ENCODE measurements at places on chromosomes 6 and 20.

DNA sequence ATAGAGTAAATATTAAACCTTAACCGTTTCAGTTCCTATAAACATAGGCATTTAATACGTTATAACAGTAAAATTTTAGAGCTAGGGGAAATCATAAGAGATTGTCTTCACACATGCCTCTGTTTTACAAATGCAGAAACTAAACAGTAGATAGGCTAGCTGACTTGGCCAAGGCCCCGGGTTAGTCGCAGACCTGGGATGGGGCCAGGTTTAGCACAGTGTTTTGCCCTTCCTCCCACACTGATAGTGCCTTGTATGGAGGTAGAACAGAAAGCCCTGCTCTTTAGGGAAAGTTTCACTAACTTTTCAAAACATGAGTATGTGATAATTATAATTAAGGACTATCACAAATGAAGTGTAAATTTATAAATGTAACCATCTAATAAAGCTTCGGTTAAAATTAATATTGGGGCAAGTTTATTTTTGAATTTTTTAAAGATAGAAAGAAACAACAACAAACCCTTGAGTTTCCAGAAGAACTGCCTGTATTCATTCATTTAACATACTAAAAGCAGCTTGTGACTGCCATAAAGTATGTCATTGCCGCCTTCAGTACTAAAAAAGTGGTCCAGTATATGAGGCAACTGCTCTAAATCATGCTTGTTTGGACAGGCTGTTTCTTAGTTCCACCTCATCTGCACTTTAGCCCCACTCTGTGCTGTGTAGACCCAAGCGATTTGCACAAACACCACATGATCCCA lies 62.5 kb upstream of the LOC128125822 start:
- DNase-seq: no peak

DNA sequence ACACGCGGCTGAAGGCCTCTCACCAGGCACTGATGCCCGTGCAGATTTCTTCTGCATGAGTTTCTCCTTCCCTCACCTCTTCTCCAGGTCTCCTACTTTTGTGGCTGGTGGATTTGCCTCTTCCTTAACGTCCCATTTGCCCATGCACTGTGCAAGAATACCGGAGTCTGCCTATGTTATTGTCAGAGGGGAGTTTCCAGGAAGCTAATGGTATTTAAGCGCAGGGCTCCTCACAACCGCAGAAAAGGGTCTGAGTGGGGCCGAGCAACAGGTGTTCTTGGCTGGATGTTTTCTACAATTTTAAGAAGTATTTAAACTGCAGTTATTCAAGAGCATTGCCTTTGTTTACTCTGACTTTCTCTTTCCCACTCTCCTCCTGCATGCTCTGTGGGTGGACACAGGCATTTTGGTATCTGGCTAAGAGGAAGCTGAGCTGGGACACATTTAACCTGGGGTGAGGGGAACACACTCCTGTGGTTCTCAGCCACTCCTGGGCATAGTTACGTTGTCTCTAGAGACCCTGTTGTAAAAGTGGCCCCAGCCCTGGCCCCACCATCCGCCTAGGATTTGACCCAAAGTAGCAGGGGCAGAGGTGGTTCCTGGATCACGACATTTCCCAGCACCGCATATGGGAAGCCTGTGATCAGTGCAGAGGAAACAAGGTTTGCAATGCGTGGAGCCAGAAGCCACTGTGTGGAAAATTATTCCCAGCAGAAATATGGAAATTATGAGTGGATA lies 34.4 kb downstream of the GGTLC1 start:
- no peak for DNase-seq

GRCh38 chr6:21033575-21034026 lies 499.3 kb downstream of the CDKAL1 start:
- DNase-seq: no peak

GRCh38 chr6:162798546-162799266 lies 70.9 kb downstream of the PACRG start:
- DNase-seq: no peak

DNA sequence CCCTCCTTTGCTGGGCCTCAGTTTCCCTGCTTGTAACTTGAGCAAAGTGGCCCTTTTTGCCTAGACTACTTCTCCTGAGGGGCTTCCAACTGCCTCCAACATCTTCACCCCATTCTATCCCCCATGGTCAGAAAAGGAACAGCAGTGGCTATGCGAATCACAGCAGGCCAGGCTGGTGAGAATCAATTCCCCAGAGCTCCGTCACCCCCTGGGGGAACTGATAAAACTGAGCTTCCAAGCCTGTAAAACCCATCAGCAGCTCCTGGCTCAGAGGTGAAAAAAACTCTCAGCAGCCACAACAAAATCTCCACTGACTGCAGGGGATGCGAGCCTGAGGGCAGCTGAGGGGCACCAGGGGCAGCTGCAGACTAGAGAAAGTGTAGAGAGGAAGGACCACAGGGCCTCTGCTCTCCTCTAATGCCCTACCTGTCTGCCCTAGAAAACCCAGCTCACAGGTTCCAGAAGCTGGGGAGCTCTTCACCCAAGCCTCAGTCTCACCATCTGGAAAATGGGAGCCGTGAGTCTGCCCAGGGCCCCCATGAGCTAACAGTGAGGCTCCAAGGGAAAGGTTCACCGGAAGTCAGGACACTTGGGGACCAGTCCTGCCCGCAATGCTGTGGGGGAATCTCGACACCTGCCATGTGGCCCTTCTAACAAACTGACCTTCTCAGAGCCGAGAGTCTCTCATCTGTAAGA lies 120.6 kb downstream of the GRM4 start:
- no peak for DNase-seq

DNA sequence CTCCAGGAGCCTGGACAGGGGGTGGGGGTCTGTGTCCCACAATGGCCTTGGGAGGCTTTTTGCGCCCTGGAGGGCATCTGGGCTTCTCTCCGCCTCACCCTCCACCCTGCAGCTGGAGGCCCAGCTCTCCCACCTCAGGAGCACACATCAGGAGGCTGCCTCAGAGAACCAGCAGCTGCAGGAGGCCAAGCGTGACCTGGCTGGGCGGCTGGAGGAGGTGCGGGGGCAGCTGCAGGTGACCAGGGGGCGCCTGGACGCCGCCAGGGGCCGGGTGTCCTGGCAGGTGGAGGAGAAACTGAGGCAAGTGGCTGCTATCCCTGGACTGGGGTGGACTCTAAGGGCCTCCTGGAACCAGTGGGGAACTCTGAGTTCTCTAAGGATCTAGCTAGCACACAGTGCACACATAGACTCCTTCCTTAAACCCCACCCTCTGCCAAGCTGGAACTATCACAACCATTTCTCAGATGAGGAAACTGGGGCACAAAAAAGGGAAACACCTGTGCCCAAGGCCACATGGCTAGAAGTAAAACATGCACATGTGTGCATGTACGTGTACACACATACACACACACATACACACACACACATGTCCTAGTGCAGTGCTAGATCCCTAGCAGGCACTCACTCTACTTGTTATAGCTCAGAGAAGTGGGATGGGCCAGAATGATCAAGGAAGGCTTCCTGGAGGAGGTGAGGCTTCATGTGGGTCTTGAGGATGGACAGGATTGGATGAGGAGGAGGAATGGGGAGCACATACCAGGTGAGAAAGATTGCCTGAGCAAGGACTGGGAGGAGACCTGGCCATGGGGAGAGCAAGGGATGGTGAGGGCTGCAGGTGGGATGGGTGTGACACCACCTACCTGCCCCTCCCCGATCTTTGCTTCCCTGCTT lies 22.9 kb downstream of the RAB44 start:
- peak; percentile 22 for DNase-seq

GRCh38 chr6:33914645-33915044 lies 110.8 kb upstream of the MLN start:
- peak; percentile 85 for DNase-seq

DNA sequence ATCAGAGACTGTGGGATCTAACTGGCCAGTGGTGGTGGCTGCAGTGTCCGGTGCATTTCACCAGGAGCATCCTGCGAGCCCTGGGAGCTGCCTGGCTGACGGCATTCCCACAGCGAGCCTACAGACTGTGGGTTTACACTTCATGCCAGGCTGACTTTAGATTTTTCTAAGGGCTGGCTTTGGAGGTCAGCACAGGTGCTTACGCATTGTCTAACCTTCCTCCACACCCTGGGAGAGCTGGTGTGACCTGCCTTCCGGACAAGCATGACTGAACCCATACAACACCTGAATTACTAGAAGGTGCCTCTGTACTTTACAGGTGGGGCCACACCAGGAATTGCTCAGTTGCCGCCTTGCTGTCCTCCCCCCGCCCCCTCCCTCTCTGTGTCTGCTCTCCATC lies 96.2 kb downstream of the RREB1 start:
- DNase-seq: no peak

GRCh38 chr20:49948809-49949507 lies 12.8 kb downstream of the RNF114 start:
- DNase-seq: no peak

GRCh38 chr20:40510622-40511021 lies 178.4 kb downstream of the MAFB start:
- DNase-seq: no peak

GRCh38 chr6:45595010-45595851 lies 217.5 kb upstream of the SUPT3H start:
- DNase-seq: no peak

GRCh38 chr6:32082478-32082877 lies 26.7 kb downstream of the TNXB start:
- no peak for DNase-seq

GRCh38 chr20:48724891-48725554 lies 102.8 kb downstream of the PREX1 start:
- DNase-seq: no peak

GRCh38 chr6:85416049-85416448 lies 33.8 kb upstream of the NT5E start:
- DNase-seq: no peak

- DNase-seq: no peak
Measured at GRCh38 chr6:111864138-111865048, 8.9 kb downstream of the FYN start.

DNA sequence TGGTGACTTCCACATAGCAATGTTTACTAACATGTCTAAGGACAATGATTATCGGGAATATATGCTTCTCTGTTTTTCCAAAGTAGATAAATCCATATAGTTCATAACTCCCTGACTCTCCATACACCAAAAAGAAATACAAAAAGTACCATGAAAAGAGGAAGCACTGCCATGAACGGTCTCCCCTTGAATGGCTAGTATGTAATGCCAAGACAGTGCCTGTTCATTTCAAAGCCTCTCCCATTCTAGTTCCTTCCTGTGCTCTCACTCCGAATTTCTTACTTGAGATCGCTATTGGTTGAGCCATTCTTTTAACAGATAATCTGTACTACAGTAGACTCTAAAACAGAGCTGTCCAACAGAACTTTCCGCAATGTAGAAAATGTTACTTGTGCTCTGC lies 54.8 kb upstream of the EDN1 start:
- peak; percentile 37 for DNase-seq

- DNase-seq: no peak
Measured at GRCh38 chr6:56932910-56933477, 21.9 kb upstream of the BEND6 start.

DNA sequence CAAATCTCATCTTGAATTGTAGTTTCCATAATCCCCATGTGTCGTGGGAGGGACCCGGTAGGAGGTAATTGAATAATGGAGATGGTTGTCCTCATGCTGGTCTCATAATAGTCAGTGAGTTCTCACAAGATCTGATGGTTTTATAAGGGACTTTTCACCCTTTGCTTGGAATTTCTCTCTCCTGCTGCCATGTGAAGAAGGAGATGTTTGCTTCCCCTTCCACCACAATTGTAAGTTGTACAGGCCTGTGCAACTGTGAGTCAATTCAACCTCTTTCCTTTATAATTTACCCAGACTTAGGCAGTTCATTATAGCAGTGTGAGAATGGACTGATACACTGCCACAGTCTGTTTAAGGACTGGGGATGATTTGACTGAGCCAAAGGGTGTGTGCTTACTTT lies 44.7 kb downstream of the NKAIN2 start:
- no peak for DNase-seq

DNA sequence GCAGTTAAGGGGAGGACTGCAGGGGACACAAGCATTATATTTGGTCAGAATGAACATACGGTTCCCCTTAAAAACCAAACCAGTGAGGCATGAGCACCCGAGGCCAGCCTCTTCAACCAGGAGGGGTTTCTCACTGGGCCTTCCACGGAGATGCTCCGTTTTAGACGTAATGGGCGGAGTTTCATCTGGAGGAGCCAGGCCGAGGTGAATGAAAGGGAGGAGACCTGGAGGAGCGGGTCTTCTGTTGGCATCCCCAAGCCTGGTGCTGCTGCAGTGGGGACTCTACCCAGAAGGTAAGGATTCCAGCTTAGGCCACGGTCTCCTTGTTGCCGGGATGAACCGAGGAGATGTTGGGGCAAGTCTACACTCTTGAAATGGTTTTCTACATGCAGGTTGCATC lies 47.4 kb downstream of the ADNP start:
- no peak for DNase-seq

- DNase-seq: no peak
Measured at GRCh38 chr20:9160757-9161156, 91.9 kb downstream of the PLCB4 start.

GRCh38 chr6:65259059-65259458 lies 448.0 kb downstream of the EYS start:
- DNase-seq: no peak

GRCh38 chr20:60063048-60063451 lies 104.8 kb downstream of the CDH26 start:
- no peak for DNase-seq

GRCh38 chr6:36607683-36608386 lies 13.7 kb downstream of the SRSF3 start:
- DNase-seq: no peak

- DNase-seq: no peak
Measured at GRCh38 chr20:57140416-57140965, 126.0 kb downstream of the BMP7 start.

DNA sequence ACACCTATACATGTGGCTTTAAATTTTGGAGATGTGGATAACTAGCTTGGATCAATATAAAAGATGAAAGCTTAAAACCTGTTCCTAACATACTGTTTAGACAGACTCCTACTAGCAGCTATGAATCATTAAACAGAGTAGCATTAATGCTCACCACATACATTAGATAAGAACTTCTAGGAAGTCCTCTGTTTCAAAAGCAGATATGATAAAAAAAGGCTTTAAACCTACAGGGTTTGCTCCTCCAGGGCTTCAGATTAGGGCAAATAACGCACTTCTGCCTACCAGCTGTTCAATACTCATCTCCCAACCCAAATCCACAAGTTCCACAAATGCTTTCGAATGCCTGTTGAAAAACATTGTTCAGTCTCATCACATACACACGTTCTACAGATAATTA lies 1.5 kb downstream of the REPS1 start:
- DNase-seq: peak; percentile 25

- DNase-seq: peak; percentile 2
Measured at GRCh38 chr20:15564981-15565380, 1008.3 kb downstream of the KIF16B start.
